ENCODE measurements at places on chromosomes 6 and 20.
A peak's percentile ranks its signal among the peaks of the same experiment; 100 is the strongest.

DNA sequence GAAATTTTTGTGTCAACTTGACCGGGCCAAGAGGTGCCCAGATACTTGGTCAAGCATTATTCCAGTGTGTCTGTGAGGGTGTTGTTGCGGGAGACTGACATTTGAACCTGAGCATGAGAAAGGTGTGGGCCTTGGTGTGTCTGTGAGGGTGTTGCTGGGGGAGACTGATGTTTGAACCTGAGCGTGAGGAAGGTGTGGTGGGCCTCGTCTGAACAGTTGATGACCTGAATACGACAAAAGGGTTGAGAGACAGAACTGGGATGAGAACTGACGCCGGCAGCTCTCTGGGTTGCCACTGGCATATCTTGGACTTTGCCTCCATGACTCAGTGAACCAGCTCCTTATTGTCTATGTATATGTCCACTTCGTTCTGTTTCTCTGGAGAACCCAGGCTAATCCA is 240.5 kb downstream of the ERMARD start:
- no peak for DNase-seq

DNA sequence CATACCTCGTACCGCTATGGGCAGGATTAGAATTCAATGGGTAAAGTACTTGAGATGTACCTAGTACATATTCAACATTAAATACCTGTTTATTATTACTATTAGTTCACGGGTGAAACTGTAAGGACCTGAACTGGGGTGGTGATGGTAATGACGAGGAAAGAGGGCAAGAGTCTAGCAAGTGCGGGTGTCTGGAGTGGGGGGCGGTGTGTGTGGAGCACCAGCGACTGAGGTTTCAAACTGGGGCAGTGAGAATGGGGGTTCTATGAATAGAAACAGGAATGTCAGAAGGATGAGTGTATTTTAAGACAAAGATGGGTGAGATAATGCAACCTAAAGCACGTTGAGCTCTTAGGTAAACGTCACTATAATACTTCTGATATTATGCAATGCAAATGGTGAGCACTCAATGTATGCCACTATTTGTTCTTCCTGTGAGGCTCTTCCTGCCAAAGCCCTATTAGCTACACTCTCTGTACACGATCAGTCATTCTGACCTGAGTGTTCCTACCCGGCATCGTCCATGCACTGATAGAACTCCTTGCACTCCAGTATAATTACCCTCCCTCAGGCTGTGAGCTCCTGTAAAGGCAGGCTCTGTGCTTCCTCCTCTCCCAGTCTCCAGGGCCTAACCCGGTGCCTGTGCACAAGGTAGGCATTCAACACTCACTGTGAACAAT is 55.0 kb downstream of the ALDH5A1 start:
- DNase-seq = no peak

DNA sequence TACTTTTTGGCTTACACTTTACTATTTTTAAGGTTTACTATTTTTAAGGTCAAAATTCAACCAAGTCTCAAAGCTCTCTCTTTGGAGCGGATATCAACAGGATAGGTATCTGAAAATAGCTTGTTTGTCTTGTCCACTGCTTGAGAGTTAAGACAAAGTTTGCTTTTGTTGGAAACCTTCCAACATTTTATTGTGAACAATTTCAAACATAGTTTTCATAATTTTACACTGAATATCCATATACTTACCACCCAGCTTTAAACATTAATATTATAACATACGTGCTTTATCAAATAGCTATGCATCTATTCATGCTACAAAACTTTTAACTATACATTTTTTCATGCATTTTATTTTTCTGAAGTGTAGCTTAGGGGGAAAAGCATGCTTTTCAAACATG is 109.9 kb downstream of the FYN start:
- DNase-seq = peak; percentile 52

- no peak for DNase-seq
These were observed 9.3 kb downstream of the OR2H1 start for GRCh38 chr6:29466241-29466640.

DNA sequence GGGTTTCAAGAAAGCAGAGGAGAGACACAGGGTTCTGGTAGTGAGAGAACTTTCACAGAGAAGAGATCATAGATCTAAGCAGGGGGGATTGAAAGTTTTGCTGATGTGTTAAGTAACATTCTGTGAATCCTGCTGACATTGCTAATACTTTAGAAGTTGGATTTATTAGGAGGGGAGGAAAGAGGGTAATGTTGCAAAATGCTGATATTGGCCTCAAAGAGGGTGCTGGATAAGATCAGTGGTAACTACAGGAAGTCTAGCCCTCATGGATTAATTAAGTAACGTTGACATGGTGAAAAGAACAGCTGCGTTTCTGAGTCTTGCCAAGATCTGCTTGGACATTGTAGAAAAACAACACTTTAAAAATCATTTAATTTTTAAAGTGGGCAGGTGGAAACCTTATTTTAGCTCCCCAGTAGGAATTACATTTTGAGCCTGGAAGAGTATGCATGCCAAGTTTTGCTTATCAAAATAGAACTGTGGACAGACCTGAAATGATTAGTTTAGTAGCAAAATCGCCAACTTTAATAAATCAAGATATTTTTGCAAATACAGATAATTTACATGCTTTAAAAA is 606.0 kb upstream of the HTR1E start:
- no peak for DNase-seq

DNA sequence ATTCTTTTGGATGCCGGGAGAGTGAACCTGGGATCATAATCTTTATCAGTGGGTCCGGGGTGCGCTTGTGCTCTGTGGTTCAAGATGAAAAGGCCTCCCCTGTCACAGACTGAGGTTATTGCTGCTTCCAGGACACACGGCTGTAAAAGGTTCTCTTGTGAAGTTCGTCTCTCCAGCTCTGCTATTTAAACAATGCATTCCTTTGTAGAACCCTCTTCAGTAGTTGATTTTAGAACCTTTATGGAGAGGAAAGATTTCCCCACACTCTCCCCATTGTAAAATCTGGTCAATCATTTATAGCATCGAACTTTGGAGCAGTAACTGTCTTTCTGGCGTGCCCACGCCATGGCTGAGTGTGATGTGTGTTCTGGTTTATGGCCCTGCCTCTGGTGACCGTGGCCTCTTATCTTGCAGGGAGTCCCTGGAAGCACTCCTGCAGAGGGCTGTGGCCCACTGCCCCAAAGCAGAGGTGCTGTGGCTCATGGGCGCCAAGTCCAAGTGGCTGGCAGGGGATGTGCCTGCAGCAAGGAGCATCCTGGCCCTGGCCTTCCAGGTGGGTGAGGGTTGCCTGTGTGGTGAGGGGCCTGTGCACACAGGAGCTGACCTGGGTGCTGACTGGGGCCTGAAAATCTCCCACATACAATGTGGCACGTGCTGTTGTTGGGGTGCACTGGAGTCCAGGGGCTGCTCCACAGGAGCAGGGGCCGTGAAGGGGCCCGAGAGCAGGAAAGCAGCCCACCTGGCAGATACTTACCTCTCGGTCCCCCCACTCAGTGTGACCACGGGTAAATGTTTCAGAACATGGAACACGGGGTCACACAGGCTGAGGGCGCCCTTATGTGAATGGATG is 11.6 kb upstream of the C20orf204 start:
- no peak for DNase-seq

GRCh38 chr6:149359440-149359839 is 40.6 kb upstream of the SUMO4 start:
- DNase-seq = no peak
